ENCODE measurements at places on chromosomes 13 and 19. TPM values are rescaled to one million over a fixed set of nuclear protein-coding genes. Genes with fewer than 3 reads are reported as not detected.
A peak's percentile ranks its signal among the peaks of the same experiment; 100 is the strongest.

GRCh38 chr13:94427313-94427953 is 52.0 kb downstream of the DCT start:
- ATAC-seq, result no peak

DNA sequence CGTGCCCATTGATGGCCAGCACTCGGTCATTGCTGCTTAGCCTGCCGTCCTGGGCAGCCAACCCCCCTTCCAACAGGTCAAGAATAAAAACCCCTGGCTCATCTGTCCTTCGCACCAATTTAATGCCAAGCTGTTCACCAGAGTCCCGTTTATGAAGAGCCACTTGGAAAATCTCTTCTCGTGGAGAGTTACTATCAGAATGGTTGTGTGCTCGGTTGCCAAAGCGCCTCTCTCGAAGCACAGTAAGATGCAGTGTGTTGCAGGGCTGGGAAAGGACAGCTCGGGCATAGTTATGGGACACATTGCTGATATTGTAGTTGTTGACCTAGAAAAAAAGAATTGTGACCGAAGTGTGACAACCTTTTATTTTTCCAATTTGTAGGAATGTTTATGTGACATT is 57.9 kb downstream of the LNX2 start:
- ATAC-seq, result no peak

GRCh38 chr19:9721861-9722260 is 46.7 kb downstream of the ZNF846 start:
- no peak for ATAC-seq

DNA sequence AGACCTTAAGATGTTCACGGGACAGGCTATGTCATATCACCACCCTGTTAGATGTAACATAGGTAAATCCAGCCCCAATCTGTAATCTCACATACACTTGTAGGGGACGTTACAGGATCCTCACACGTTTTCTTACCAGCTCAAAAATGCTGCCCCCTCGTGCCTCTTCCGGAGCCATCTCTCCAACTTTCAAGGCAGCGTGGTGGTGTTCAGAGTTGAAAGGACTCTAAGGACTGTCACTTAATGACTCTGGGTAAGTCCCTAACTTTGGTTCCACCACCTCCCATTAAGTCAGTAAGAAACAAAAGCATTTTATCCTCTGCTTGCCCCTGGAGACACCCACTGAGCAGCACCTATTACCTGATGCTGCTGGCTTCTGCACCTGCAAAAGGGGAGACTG is 4.4 kb downstream of the MED26 start:
- ATAC-seq, result no peak

- no peak for ATAC-seq
Observed at GRCh38 chr19:3055741-3056416, 6.4 kb downstream of the TLE5 start.

- peak; percentile 90 for ATAC-seq
Observed at GRCh38 chr13:110471833-110472162, 89.7 kb downstream of the RAB20 start.

DNA sequence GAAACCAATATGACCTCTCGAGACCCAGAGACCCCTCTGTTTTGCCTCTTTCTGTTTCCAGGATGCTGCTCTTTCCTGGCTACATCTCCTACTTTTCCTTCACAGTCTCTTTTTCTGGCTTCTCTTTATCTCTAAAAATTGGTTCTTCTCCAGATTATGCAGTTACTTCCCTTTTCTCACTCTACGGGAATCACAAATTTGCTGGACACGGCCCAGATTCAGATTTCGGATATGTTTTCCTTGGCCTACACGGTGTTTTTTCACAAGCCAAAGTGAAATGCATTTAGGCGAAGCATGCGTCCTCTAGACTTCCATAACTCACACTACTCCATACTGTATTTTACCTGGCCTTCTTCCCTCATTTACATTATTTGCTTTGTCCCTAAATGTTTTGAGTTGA is 214.7 kb upstream of the MIR17HG start:
- ATAC-seq, result no peak

DNA sequence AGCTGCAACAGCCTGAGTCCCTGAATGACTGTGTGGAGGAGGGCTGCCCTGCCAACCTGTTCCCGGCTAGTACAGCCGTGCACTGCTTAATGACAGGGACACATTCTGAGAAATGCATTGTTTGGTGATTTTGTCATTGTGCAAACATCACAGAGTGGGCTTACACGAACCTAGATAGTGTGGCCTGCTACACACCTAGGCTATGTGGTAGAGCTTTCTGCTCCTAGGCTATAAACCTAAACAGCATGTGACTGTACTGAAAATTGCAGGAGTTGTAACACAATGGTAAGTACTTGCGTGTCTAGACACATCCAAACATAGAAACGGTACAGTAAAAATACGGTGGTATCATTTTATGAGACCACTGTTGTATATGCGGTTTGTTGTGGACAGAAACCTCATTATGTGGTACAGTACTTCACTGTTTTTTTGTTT is 35.0 kb downstream of the VASP start:
- no peak for ATAC-seq

DNA sequence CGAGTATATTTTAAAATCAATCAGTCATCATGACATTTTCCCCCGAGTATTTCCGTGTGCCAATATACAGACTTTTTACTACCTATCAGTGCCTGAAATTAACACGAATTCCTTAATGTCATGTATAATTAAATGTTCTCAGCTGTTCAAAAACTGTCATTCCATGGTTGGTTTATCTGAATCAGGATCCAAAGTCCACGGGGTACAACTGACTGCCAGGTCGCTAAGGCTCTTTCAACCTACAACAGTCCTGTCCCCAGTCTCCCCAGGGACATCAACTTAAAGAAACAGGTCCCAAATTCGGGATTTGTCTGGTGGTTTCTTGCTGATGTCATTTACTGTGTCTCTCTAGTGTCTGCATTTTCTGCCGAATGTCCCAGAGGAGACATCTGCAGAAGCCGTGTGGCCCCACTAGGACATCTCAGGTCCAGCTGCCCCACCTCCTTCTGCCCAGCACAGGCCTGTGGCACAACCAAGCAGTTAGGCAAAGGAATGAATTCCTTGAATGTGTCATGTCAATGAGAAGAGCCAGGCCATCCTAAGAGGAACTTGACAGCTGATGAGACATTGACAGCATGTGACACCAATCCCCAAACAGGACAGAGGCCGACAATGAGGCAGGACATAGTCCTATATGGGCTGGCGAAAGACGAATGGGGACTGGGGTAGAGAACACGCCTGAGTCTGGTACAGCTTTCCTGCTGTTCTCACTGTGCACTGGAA is 109.5 kb downstream of the STK24 start:
- ATAC-seq, result no peak

GRCh38 chr13:28532388-28533124 is 37.6 kb upstream of the FLT1 start:
- peak; percentile 19 for ATAC-seq

- no peak for ATAC-seq
Observed at GRCh38 chr13:38753878-38754277, 67.0 kb downstream of the FREM2 start.

DNA sequence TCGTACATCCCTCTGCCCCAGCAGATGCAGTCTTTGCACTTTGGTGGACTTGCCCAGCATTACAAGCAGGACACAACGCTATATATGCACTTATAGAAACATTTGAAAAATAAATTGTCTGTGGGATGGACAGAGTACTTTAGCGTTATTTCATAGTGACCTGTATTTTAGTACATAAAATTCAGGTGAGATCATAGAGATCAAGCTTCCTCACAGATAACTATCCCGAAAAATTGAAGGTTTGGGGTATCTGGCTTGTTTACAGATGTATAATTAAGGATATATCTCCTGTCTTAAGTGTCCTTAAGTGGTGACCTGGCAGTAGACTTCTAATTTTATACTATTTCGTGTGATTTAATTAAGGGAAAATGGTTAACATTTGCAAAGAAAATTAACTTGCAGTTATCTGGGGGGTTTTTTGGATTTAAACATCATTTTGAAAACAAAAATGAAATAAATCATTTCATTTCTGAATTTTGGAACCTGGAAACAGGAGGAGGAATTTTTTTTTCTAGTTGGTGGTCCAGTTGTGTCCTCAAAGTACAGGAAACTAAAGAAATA is 977 bp upstream of the MAB21L1 start:
- no peak for ATAC-seq

GRCh38 chr13:33838647-33839046 is 20.7 kb downstream of the RFC3 start:
- ATAC-seq, result no peak

- ATAC-seq, result no peak
Observed at GRCh38 chr13:106118050-106118449, 417.4 kb downstream of the EFNB2 start.

- no peak for ATAC-seq
Observed at GRCh38 chr13:93477238-93477637, 250.6 kb downstream of the GPC6 start.

- peak; percentile 53 for ATAC-seq
Observed at GRCh38 chr13:46668302-46668720, 115.3 kb downstream of the LRCH1 start.

DNA sequence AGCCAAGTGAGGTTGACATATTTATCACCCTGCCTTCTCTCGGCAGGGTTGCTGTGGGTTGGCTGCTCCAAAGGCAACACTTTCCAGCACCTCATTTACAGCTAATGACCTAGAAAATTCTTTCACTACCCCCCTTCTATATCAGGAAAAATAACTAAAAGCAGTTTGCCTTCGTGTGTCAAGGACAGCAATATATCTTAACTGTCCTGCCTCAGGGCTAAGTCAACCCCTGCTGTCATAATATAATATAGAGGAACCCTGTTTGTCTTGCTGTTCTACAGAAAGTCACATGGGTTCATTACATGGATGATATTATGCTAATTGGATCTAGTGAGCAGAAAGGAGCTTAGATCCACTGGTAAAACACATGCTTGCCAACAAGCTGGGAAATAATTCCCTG is 28.1 kb upstream of the USP12 start:
- no peak for ATAC-seq

DNA sequence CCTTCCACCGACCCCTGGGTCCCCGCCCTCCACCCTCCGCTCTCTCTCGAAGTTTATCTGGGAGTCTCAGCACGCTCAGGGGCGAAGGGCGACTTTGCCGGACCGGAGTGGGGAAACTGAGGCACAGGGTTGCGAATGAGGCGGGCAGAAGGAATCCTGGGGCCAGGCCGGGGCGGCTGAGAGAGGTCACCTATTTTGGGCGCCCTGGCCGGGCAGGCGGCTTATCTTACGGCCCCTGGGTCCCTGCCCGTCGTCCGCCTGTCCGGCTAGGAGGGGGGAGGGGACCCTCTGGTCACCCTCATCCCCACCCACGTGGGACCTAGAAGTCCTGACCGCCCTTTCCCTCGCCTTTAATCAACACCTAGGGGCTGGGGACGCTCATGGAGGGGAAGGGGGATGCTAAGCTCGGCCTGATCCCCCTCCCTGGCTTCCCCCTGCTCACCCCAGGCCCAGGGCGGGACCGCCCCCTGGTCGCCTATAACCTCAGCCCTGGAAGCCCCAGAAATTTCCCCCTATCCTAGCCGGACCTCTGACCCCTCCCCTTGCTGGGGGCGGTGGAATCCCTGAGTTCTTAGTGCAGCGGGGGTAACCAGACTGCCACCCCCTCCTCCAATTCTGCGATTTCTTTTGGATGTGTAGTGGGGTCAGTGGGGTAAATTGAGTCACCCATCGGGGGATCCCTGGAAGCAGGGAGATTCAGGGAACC is 556 bp downstream of the TRIP10 start:
- ATAC-seq, result no peak

- ATAC-seq, result no peak
Observed at GRCh38 chr13:26058704-26059103, 6.9 kb upstream of the SHISA2 start.

- no peak for ATAC-seq
Observed at GRCh38 chr13:62556978-62557377, 1141.3 kb upstream of the PCDH20 start.

DNA sequence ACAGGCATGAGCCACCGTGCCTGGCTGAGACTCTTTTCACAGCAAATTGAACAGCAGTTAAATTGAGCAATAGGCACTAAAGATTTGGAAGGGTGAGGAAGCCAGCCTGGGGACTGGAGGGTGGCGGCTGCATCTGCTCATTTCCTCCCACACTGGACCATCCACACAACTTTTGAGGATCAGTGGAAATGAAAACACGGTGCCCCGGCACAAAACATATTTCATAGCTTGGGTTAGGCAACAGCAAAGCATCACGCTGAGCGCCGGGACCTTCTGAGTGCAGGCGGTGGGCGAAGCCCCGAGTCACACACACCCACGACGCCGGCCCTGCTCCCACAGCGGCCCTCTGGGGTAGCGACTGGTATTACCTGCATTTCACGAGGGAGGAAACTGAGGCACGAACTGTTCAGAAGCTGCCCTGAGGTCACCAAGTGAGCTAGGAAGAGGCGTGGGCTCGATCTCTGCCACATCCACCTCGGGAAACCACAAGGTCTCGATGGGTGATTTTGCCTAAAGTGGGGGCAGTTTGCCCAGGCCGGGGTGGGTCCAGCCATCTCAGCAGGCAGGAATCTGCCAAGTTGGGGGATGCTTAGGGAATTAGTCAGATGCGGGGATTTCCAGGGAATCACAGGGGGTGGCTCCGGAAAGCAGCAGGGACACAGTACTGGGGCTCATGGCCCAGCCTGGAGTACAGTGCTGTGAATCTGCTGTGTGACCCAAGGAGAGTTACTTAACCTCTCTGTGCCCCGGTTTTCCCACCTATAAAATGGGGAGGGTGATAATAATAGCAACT is 3.5 kb upstream of the SBNO2 start:
- no peak for ATAC-seq

DNA sequence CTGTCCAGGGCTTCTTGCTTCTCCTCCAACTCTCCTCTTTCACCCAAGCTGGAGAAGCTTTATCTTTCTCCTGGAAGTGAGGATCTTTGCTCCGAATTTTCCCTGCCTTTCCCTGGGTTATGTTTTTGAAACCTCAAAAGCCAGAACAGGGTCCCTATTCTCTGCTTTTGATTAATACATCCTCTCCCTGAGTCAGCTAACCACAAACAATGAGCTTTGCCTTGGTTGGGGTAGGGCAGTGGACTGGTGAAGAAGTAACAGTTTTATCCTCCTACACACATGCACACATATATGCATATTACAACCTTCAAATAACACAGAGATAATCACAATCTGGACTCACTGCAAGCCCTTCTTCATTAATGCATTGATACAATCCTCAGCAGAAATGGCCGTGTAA is 44.6 kb downstream of the DLEU7 start:
- no peak for ATAC-seq

- ATAC-seq, result no peak
Observed at GRCh38 chr13:113660066-113660465, 2.1 kb upstream of the ATP4B start.

The OR4F17 gene
- total RNA-seq, result not detected

The VSTM2B gene
- total RNA-seq, result not detected

The DDX39A gene
- total RNA-seq, result 260 TPM

The MYO16 gene
- not detected for total RNA-seq

The SELENOV gene
- not detected for total RNA-seq

The KLK11 gene
- not detected for total RNA-seq

The TMEM86B gene
- total RNA-seq, result 11.3 TPM

The EXOC3L2 gene
- total RNA-seq, result not detected

The ZNF211 gene
- total RNA-seq, result 8.4 TPM

The SPTBN4 gene
- 1.4 TPM for total RNA-seq

The GNG8 gene
- total RNA-seq, result not detected

The SOX21 gene
- not detected for total RNA-seq

The KLK1 gene
- 2.0 TPM for total RNA-seq

The P2RY11 gene
- total RNA-seq, result 237 TPM

The FGF22 gene
- 1.7 TPM for total RNA-seq

The TNFSF11 gene
- 0.11 TPM for total RNA-seq

All from activated T-helper 17 cell treated with anti-CD3 and anti-CD28 coated beads, Interleukin-2, amount 50 U/mL, for 72 hours (primary cell).